Activated effector memory CD4-positive, alpha-beta T cell treated with anti-CD3 and anti-CD28 coated beads, Interleukin-2, amount 50 U/mL, for 16 hours (primary cell): ENCODE measurements at places on chromosomes 2 and 18.
A peak's percentile ranks its signal among the peaks of the same experiment; 100 is the strongest.

- DNase-seq, result no peak
Observed at GRCh38 chr2:177675350-177675821, 282.8 kb downstream of the AGPS start.

DNA sequence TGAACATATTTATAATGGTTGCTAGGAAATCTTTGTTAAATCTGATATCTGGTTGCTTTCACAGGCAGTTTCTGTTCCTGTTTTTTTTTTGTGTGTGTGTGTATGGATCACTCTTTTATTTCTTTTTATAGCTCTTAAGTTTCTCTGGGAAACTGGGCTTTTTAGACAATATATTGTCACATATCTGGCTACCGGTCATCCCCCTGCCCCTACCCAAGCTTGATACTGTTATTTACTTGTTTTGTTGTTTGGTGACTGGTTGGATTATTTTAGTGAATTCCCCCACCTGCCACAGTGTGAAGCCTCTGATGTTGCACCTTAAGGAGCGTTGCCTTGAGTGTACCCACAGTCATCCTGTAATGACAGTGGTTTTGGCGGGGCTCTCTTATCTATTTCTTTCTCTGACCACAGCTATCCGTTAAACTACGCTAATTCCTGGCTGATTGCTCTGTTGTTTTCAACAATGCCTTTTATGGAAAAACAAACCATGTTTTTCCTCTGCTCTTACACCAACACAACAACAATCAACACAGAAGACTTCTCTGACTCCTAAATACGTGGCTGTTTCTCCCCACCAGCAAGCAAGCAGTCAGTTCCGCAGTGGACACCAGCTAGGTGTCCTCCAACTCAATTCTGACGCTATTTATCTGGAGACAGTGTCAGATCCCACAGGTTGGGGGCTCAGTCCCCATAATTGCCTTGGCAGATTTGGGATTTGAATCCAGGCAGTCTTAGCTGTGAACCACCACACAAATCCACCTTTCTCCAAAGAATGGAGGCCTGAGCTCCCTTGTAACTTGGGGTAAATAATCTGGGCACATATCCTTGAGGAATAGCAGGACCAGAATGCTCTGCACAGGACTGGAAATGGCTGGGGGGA is 10.9 kb downstream of the GNLY start:
- no peak for DNase-seq

GRCh38 chr2:43266711-43267111 is 40.3 kb upstream of the ZFP36L2 start:
- DNase-seq, result no peak

DNA sequence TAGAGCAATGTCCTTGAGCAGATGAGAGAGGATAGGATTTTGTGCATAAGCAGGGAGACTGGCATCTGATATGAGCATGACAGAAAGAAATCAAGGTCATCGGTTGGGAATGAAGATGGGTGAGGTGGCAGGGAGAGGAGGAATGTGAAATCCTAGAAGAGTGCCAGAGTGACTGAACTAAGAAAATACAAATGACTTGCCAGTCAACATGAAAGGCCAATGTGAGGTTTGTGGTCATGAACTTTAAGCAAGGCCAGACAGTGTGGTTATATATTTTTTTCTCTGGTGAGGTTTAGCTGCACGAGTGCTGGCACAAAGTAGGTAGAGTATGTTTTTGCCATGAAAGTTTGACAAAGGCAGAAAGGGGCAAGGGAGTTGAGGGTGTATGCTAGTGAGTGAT is 21.2 kb downstream of the QPCT start:
- DNase-seq, result no peak

DNA sequence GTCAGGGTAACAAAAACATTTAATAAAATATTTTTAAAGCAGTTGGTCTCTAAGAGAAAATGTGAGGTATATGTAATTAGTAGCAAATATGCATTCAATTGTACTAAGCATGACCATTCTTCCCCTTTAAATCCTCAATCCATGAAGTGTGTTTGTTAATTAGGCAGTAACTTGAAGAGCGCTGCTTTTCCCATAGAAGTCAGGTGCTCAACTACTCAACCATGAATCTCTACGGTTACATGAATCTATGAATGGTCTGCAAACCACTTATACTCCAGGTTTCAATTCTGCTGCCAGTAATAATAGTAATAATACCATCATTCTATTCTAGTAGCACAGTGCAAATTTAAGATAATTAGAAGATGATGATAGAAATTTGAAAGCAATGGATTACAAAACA is 55.8 kb downstream of the SLC8A1 start:
- no peak for DNase-seq

GRCh38 chr2:159226608-159227385 is 59.7 kb downstream of the WDSUB1 start:
- DNase-seq, result no peak

DNA sequence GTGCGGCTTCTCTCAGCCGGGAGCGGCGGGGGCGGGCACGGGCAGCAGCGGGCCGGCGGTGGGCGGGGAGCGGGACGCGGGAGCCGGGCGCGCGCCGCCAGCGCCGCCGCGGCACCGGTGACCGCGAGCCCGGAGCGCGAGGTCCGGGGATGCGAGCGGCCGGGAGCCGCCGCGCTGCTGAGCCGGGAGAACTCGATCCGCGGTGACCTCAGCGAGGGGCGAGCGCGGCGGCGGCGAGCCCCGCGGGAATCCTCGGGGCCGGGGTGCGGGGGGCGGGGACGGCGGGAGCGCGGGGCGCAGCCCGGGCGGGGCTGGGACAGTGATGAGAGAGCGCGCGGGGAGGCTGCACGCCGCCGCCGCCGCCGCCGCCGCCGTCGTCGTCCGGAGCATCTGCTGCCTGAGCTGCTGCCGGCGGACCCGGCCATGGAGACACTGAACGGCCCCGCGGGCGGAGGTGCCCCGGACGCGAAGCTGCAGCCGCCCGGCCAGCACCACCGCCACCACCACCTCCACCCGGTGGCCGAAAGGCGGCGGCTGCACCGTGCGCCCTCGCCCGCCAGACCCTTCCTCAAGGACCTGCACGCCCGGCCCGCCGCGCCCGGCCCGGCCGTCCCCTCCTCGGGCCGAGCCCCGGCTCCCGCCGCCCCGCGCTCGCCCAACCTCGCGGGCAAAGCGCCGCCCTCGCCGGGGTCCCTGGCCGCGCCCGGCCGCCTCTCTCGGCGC is at the start of gene MTCL1:
MTCL1 (plus strand) TSS at position 319 of the 723 bp plus-strand sequence; CDS start at position 424, 105 bp downstream.
- DNase-seq, result peak; percentile 72

- no peak for DNase-seq
Observed at GRCh38 chr18:45253973-45254708, 361.1 kb upstream of the SLC14A2 start.

GRCh38 chr2:134406736-134407135 is 152.9 kb downstream of the MGAT5 start:
- no peak for DNase-seq

- DNase-seq, result no peak
Observed at GRCh38 chr18:7373441-7373840, 142.6 kb downstream of the LRRC30 start.

GRCh38 chr2:102540882-102541281 is 67.9 kb downstream of the SLC9A4 start:
- no peak for DNase-seq

DNA sequence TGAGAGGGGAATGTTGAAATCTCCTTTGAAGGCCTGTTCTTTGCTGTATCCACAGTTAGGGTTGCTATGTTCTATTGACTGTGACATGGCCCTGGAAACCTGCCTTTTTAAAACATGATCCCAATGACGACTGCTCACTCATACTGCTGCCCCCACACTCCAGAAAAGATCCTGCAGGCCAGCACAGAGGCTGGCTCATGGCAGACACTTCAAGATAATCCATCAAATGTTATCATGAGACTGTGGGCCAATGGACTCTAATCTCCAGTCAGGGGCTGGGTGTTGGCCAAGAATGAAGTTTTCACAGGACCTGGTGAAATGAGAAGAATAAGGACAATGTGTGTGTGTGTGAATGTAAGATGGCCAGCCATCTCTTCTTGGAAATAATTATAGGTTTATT is 59.0 kb upstream of the THOC1 start:
- no peak for DNase-seq

- DNase-seq, result no peak
Observed at GRCh38 chr2:226413498-226414130, 386.0 kb downstream of the IRS1 start.
